ENCODE measurements at places on chromosomes 12 and 14. TPM values are rescaled to one million over a fixed set of nuclear protein-coding genes. Genes with fewer than 3 reads are reported as not detected.

The KRT82 gene
- not detected for total RNA-seq

The SLC24A4 gene
- total RNA-seq = 0.07 TPM

The LRP1-AS gene
- total RNA-seq = not detected

The GPRC5A gene
- not detected for total RNA-seq

The IL23A gene
- total RNA-seq = 32.8 TPM

The MGST1 gene
- 0.46 TPM for total RNA-seq

The MRPL42 gene
- total RNA-seq = 66.6 TPM

The SLC5A8 gene
- total RNA-seq = not detected

The IL31 gene
- total RNA-seq = 0.24 TPM

The KDM2B gene
- 55.7 TPM for total RNA-seq

The UTP20 gene
- total RNA-seq = 18.8 TPM

The GNPNAT1 gene
- 14.0 TPM for total RNA-seq

The CHGA gene
- not detected for total RNA-seq

The RECQL gene
- 72.5 TPM for total RNA-seq

The AKAP6 gene
- total RNA-seq = 0.22 TPM

The PLCZ1 gene
- not detected for total RNA-seq

The CFAP251 gene
- 0.96 TPM for total RNA-seq

The COCH gene
- 0.51 TPM for total RNA-seq

The LRIG3 gene
- total RNA-seq = 0.27 TPM

The TMPRSS12 gene
- total RNA-seq = not detected

The RAN gene
- total RNA-seq = 920 TPM

The USP44 gene
- total RNA-seq = 3.2 TPM

The NGB gene
- total RNA-seq = not detected

The DBX2 gene
- total RNA-seq = not detected

The NPAS3 gene
- total RNA-seq = 0.05 TPM

The A2M gene
- total RNA-seq = not detected

The OR4E1 gene
- not detected for total RNA-seq

The HHIPL1 gene
- total RNA-seq = 0.05 TPM

The SMIM41 gene
- total RNA-seq = 0.25 TPM

The ITGA5 gene
- 71.1 TPM for total RNA-seq

The MYF5 gene
- not detected for total RNA-seq

The ADAMTS20 gene
- total RNA-seq = not detected

The PTPRB gene
- not detected for total RNA-seq

The TPH2 gene
- not detected for total RNA-seq

The ORAI1 gene
- 74.2 TPM for total RNA-seq

The PCED1B gene
- total RNA-seq = 55.1 TPM

The TMEM229B gene
- total RNA-seq = 23.3 TPM

The SRRM4 gene
- total RNA-seq = not detected

The SSTR1 gene
- not detected for total RNA-seq

The TMED8 gene
- 21.3 TPM for total RNA-seq

The CAPZA3 gene
- total RNA-seq = not detected

The PNN gene
- total RNA-seq = 83.3 TPM

The CD69 gene
- total RNA-seq = 106 TPM

The NPFF gene
- not detected for total RNA-seq

The RND1 gene
- total RNA-seq = 4.0 TPM

The DCP1B gene
- 16.5 TPM for total RNA-seq

The USP15 gene
- 168 TPM for total RNA-seq

The KLRC1 gene
- not detected for total RNA-seq

All from T-helper 1 cell treated with Interleukin-12 subunit alpha and Interleukin-12 subunit beta and Interleukin-4 antibody, amounts not matched to agents 30 ng/mL and 1 ng/mL, for 36 hours (primary cell).